NCI-H524 treated with DMSO at 0.1 percent for 48 hours (cell line): ENCODE measurements at places on chromosomes 5 and 9.

GRCh38 chr5:133941456-133942196, 26.8 kb downstream of the C5orf15 start:
- no peak for DNase-seq

GRCh38 chr9:134495881-134496412, 145.7 kb upstream of the COL5A1 start:
- no peak for DNase-seq

DNA sequence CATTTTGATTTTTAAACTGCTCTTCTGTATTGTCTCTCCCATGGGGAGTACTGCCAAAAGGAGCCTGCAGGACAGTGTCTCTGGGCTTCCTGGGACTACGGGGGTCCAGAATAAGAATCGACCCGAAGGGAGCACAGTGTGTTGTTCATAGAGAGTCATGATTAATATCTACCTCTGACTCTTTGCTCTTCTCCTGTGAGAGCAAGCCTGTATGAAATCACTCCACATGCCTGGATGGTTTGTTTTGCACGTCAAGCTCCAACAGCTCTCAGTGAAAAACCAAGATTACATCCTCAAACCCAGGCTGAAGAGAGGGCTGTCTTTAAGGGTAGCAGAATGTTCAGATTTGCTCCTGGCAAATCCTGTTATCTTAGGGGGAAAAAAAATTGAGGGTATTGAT, 1860.0 kb upstream of the WWC1 start:
- DNase-seq = no peak

DNA sequence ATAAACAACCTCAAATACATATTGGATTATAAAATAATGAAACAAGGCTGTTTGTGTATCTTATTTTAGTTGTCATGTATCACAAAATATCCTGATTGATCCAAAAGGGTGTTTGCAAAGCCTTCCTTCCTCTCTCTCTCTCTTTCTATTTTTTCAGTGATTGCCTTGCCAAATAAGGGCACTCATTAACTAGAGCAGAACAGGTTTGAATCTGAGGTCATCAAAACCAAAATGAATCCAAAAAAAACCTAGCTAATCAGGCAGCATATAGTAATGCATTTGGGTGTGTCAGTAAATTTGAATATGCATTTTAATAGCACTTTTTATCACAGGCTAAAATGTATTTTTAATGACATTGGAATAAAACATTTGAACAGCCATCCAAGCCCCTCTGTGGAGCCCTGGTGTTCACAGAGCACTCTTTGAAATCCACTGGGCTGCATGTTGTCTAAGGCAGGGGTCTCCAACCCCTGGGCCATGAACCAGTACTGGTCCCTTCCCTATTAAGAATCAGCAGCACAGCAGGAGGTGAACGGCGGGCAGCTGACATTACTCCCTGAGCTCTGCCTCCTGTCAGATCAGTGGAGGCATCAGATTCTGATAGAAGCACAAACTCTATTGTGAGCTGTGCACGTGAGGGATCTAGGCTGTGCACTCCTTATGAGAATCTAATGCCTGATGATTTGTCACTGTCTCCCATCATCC, 171.8 kb upstream of the RAI14 start:
- DNase-seq = no peak

GRCh38 chr9:99005651-99006050, 61.9 kb downstream of the COL15A1 start:
- no peak for DNase-seq

- DNase-seq = no peak
These were observed 214.8 kb downstream of the TTLL11 start for GRCh38 chr9:121878271-121878822.

DNA sequence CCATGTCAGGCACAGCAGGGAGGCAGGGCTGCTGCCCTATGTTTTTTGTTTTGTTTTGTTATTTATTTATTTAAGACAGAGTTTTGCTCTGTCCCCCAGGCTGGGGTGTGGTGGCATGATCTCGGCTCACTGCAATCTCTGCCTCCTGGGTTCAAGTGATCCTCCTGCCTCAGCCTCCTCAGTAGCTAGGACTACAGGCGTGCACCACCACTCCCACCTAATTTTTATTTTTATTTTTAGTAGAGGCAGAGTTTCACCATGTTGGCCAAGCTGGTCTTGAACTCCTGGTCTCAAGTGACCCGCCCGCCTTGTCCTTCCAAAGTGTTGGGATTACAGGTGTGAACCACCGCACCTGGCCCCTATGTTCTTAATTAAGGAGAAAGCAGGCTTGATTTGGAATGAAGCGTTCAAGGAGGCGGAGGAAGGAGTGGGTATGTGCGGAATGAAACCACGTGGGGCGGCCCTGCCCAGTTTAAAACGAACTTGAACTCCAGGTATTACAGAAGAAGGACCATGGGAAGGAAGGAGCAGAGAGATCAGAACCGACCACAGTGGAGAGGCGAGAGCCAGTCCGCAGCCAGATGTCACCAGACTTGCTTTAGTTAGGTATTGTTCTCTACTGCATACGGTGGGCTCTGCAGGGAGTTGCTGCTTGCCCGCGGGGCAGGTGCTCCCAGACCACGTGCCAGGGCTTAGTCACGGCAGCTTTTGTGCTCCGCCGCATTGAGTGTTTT, 34.9 kb upstream of the EPB41L4B start:
- peak; percentile 65 for DNase-seq
